Stimulated activated CD4-positive, alpha-beta T cell treated with anti-CD3 and anti-CD28 coated beads, Interleukin-1b, Interleukin-23, amount 100 ng/mL, for 1 hour (primary cell): ENCODE measurements at places on chromosomes 6 and 20.

- DNase-seq: no peak
Observed at GRCh38 chr6:79170959-79171358, 63.5 kb downstream of the HMGN3 start.

DNA sequence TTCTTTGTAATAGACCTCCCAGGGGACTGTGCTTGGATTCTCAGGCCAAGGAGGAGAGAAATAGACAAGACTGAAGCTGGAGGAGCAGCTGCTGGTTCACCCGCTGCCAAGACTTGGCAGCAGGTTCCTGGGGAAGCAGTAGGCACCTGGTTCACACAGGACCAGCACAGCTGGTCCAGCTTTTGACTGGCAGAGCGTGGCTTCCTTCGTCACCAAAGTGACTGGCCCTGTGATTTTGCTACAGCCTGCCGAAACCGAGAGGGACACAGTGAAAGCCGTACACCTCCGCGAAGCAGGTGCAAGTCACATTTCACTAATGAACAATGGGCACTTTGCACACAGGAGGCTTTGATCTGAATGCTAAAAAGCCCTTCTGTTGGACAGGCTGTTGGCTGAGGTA, 199.0 kb downstream of the RNF144B start:
- no peak for DNase-seq

DNA sequence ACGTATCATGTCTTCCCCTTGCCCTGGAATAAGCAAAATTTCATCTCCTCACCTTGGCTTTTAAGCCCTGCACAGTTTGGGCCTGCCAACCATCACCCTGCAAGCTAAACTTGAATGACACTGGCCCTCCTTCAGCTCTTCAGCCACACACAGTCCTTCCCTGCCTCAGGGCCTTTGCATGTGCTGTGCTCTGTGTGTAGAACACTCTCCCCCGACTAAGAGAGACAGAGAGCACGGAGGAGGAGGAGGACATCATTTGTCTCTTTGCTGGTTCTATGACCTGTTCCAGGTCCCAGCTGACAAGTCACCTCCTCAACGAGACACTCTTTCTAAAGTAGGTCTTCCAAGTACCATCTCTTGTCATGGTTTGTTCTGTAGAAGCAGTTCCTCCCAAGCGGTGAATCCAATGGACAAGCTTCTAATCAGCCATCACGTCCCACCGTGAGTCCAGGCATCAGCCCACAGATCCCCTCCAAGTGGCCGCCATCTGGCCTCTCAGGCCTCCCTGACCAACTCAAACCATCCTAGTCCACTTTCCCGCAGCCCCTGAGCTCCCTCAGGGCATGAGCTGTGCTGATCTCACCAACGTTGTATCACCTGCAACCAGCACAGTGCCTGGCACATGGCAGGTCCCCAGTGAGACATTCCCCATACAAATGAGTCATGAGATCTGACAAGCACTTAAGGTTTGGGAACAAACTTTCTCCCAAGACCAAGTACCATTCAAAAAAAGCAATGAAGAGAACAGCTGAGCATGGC, 30.5 kb downstream of the NFATC2 start:
- DNase-seq: no peak

- no peak for DNase-seq
Observed at GRCh38 chr6:148851683-148852556, 105.1 kb downstream of the UST start.

- DNase-seq: no peak
Observed at GRCh38 chr6:35411066-35411465, 41.1 kb upstream of the FANCE start.

GRCh38 chr20:17617212-17617867, 47.5 kb downstream of the DSTN start:
- no peak for DNase-seq

DNA sequence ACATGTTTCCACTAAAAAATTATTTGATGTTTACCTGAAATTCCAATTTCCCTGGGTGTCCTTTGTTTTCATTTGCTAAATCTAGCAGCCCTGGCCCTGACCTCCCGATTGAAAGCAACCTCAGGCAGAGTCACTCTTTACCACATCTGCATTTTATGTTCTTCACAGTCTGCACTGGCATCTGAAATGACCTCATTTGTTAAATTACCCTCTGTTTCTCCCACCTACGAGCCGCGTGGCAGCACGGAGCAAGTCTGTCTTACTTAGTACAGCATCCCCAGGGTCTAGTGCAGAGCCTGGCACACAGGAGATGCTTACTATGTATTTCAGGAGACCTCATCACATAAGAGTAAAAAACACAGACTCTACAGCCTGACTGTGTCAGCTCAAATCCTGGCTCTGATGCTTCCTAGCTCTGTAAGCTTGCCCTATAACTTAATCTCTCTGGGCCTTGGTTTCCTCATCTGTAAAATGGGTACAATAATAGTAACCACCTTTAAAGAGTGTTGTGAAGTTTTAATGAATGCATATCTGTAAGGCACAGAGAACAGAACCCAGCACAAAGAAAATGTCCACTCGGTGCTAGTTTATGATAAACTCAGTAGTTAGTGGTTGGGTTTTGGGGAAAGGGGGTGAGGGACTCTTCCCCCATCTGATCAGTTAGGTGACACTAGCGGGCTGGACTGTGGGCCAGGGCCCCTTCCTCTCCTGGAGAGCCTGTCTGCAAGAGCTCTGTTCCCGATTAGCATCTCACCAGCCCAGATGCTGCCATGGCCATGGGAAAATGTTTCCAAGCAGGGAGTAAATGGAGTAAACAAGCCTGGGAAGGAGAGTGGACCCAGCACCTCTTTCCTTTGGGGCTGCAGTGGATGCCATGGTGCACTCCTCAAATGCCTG, 88.2 kb downstream of the PREX1 start:
- no peak for DNase-seq

DNA sequence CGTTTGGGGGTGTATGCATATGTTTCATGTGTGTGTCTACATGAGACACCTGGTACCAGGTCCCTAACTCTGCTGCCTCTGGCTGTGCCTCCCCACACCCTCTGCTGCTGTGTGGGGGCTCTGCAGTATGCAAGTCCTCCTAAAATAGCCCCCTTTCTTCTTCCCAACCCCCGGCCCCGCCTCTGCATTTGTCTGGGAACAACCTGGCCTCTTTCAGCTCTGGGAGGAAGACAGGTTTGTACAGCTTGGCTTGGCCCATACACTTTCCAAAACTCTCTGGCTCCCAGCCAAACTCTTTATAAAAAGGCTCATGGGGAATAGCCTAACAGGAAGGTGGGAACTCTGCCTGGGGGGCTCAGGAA, 27.1 kb upstream of the EMILIN3 start:
- no peak for DNase-seq

- no peak for DNase-seq
Observed at GRCh38 chr20:32973077-32973717, 31.0 kb downstream of the SUN5 start.

GRCh38 chr6:3079682-3080081, 11.4 kb downstream of the RIPK1 start:
- DNase-seq: no peak
